ENCODE measurements at places on chromosomes 5 and 9.

DNA sequence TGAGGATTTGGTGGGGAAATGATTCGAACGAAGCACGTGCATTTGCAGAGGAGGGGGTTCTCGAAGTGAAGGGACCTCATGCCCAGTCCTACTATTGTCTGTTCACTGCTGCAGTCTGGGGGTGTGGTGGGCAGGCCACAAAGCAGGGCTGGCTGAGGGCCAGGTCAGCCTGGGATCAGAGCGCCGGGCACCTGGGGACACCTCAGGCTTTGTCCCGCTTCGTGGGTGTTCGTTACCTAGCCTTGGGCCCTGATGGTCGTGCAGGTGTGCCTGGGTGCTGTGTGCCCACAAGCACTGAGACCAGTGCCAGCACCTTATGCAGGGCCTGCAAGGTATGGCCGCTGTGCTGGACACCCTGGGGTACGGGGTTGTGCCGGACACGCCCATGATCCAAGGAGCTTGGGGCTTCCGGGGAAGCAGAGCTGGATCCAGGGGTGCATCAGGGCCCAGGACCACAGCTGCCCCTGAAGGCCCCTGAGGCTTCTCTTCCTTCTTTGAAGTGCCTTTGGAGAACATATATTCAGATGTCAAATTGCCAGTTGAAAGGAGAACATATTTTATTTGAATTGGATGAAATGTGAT is 80.6 kb downstream of the COL5A1 start:
- H3K36me3 ChIP-seq: peaks cover 2% of the 10 kb centered on the region
- H3K27me3 ChIP-seq: peaks cover 18% of the 10 kb centered on the region
- peaks cover 8% of the 10 kb centered on the region for H3K4me1 ChIP-seq
- DNase-seq: no peak
- H3K4me3 ChIP-seq: no peak overlapping the region

- H3K4me1 ChIP-seq: peaks cover 2% of the 10 kb centered on the region
- H3K4me3 ChIP-seq: no peak overlapping the region
- peaks cover 2% of the 10 kb centered on the region for H3K36me3 ChIP-seq
- DNase-seq: no peak
These were observed 15.0 kb downstream of the NPR3 start for GRCh38 chr5:32726086-32726557.

DNA sequence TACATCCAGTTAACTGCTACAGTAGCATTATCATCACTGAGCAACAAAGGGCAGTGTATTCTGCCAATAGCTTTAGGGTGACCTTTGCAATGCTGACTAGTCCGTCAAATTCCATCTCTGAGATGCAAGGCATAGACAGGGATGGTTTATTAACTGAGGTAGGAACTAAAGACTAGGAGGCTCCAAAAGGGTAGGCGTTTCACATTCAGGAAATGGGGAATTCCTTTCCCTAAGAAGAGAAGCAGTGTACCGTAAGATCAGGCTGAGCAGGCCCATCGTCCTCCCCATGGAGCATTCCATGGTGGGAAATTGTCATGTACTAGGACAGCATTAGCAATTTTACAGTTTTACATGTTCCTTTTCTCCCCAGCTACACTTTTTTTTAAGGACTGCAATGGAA is 157.7 kb downstream of the BNC2 start:
- no peak overlapping the region for H3K27ac ChIP-seq
- H3K27me3 ChIP-seq: no peaks in the 10 kb centered on the region
- H3K4me1 ChIP-seq: no peaks in the 10 kb centered on the region
- no peaks in the 10 kb centered on the region for H3K36me3 ChIP-seq

DNA sequence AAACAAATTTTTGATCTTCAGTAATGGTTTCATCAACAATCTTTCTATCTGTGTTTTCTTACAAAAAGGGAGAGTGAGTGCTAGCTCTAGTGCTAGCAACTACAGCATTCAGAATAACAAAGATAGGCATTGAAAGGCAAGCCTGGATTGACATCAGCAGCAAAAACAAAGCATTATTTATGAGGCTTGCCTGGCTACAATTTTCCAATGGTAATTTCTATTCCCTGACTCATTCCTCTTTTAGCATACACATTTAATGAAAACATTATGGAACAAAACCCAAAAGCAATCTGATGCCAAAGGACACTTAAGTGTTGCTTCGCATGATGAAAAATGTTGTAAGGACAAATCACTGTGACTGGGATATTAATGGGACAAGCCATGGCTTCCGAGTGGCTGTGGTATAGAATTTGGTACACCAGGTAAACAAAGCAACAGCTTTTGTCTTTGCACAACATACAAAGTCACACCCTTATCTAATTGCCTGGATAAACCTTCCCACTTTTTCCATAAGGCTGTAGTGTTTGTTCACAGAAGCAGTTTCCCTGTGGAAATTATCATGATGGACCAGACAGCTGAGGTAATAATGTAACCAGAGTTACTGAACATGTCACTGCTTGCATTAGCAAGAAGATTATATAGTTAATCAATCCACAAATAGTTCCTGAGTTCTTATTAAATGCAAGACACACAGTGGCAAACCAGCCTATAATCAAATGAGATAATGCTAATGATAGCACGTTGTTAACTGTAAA is 179.8 kb upstream of the EDIL3 start:
- H3K4me3 ChIP-seq: no peak overlapping the region
- H3K4me1 ChIP-seq: no peaks in the 10 kb centered on the region
- H3K36me3 ChIP-seq: no peaks in the 10 kb centered on the region
- H3K27me3 ChIP-seq: no peaks in the 10 kb centered on the region
- no peak overlapping the region for H3K27ac ChIP-seq

DNA sequence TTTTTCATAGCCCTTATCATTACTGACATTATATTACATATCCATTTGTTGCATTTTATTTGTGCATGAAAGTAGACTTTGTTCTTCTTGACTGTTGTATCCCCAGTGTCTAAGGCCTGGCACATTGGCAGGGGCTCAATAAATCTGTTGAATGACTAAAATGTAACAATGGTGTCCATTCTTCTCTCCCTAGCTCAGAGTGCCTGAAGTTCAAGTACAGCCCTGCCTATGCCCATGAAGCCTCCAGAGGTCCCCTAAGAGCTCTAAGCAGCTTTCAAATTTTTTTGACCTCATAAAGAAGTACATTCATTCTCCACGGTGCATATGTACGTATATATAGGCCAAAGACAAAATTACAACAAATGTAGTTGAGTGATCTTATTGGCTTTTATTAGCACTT is 4.2 kb upstream of the BSPRY start:
- peaks cover 9% of the 10 kb centered on the region for H3K4me1 ChIP-seq
- peaks cover 2% of the 10 kb centered on the region for H3K27me3 ChIP-seq
- no peak overlapping the region for H3K27ac ChIP-seq

Data from T-helper 17 cell (primary cell).